Kidney epithelial cell (primary cell): ENCODE measurements at places on chromosomes 16 and 17.

DNA sequence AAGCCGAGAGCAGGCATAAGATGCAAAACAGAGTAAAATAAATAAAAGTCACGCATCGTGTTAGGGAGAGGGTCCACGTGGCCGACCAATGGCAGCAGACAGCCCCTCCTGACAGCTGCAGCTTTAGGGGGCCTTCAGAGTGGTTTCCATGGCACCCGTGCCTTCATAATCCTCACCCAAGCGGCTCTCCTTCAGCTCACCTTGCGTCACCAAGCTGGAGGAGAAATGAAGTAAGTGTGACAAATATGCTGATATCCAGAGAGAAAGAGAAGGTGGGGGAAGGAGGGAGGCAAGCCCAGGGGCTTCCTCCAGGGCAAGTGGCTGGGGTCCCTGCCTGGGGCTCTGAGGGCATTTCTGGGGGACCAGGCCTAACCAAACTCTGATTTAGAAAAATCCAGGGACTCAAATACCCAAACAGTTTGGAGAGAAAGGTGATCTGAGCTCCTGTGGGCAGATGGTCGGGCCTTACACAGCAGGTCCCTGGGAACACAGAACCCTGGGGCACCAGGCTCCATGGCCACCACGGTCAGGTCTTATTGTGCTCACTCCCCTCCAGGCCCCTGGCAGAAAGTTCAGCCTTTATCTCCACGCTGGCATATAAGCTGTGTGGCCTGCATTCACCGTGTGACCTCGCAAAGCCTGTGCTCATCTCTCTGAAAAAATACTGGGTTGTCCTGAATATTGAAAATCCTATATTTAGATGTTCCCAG, 80.7 kb upstream of the TNRC6C start:
- no peak for DNase-seq

GRCh38 chr16:84446084-84446483, 58.4 kb downstream of the MEAK7 start:
- no peak for DNase-seq

DNA sequence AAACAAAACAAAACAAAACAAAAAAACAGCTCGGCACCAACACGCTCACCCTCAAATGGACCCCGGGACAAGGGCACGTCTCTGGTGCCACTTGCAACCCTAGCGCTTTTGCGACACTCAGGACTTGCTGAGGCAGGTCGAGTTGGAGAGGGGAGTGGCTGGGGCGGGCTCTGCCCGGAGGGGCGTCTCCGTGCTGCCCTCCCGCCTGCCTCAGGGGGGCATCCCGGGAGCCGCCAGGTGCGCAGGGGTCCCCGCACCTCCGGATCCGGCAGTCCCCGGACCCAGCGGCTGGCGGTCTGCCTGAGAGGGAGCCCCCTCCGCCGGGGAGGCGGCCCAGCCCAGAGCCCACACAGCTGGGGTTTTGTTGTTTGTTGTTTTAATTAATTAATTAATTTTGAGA, at the start of gene SLC52A1:
SLC52A1 (minus strand) TSS at position 112 of the 400 bp plus-strand sequence. CDS start 820 bp downstream, outside the sequence.
- DNase-seq = no peak

- DNase-seq = no peak
Observed at GRCh38 chr17:50303051-50303450, 28.8 kb downstream of the TMEM92 start.

DNA sequence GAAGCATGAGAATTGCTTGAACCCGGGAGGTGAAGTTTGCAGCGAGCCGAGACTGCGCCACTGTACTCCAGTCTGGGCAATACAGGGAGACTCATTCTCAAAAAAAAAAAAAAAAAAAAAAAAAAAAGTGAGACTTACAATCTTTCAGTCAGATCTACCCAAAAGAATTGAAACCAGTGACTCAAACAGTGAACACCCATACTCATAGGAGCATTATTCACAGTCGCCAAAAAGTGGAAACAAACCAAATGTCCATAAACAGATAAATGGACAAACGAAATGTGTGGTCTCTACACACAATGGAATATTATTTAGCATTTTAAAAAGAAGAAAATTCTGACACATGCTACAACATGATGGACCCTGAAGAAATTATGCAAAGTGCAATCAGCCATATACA, 9.1 kb upstream of the SCNN1B start:
- no peak for DNase-seq

DNA sequence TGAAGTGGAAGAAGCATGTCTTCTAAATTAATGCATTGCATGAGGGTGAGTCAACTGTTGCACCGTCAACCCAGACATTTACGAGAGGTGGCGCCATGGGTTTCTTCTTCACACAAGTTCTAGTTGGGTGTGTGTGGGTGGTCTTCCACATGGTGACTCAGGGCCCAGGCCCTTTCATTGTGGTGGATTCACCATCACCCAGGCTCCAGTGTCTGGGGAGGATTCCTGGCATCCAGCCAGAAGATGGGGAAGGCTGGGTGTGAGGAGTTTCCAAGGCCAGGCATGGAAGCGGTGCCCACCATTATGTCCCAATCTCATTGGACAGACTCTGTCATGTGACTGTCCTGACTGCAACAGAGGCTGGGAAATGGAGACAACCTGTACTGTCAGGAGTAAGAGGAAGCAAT, 21.4 kb upstream of the JPH3 start:
- DNase-seq = peak; percentile 68

- DNase-seq = peak; percentile 34
Observed at GRCh38 chr17:73770115-73770848, 126.0 kb upstream of the SDK2 start.

DNA sequence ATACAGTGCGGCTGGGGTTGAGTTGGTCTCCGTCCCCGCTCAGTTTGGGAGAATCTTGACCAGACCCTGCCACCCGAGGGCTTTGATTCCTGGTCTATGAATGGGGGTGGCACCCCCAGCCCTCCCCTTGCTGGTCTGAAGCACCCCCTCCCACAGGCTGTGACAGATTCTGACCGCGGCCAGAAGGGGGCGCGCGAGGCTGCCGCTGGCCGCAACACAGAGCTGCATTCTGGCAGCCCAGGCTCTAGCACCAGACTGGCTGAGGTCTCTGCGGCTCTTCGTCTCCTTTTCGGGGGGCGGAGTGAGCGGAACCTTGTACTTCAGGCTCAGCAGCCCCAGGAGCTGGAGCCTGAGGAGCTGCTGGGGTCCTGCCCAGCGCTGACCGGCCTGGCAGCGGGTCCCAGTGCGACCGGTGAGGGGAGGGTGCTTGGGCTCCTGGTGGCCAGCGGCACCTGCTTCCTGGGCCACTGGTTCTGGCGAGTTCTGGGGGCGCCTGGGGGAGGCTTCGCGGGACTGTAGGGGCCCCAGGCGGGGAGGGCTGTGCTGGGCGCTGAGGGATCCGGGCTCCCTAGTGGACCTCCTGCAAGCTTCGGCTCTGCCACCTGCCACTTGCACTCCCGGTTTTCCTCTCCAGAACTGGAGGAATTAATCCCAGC, 1011.6 kb downstream of the KCNJ18 start:
- no peak for DNase-seq

- no peak for DNase-seq
Observed at GRCh38 chr17:82380860-82381702, 9.5 kb downstream of the UTS2R start.

- DNase-seq = no peak
Observed at GRCh38 chr17:67281743-67282142, 36.7 kb upstream of the HELZ start.

DNA sequence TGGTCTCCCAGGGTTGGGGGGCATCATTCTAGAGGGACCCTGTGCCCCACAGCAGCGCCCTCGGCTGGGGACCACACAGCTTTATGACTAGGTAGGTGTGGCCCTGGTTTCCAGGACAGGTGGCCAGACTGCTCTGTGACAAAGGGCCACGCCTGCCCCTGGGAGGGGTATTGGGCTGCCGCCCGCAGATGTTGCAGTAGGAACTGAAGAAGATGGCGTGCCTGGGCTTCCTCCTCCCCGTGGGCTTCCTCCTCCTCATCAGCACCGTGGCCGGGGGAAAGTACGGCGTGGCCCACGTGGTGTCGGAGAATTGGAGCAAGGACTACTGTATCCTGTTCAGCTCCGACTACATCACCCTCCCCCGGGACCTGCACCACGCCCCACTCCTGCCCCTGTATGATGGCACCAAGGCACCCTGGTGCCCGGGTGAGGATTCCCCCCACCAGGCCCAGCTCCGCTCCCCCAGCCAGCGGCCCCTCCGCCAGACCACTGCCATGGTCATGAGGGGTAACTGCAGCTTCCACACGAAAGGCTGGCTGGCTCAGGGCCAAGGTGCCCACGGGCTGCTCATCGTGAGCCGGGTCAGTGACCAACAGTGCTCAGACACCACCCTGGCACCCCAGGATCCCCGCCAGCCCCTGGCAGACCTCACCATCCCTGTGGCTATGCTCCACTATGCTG, at the start of gene SPPL2C:
SPPL2C (plus strand) TSS at position 187 of the 681 bp plus-strand sequence; CDS start at position 213, 26 bp downstream.
- no peak for DNase-seq

GRCh38 chr17:62619417-62620155, 7.9 kb upstream of the MRC2 start:
- DNase-seq = no peak

- DNase-seq = no peak
Observed at GRCh38 chr16:3665508-3665907, 11.0 kb downstream of the DNASE1 start.

- DNase-seq = no peak
Observed at GRCh38 chr16:27725236-27726000, 175.5 kb downstream of the KATNIP start.

GRCh38 chr17:35344262-35344661, 29.2 kb downstream of the SLFN11 start:
- no peak for DNase-seq

GRCh38 chr16:2246301-2246885, 5.0 kb downstream of the ECI1 start:
- DNase-seq = no peak

- DNase-seq = no peak
Observed at GRCh38 chr17:13631529-13631928, 29.8 kb upstream of the HS3ST3A1 start.

DNA sequence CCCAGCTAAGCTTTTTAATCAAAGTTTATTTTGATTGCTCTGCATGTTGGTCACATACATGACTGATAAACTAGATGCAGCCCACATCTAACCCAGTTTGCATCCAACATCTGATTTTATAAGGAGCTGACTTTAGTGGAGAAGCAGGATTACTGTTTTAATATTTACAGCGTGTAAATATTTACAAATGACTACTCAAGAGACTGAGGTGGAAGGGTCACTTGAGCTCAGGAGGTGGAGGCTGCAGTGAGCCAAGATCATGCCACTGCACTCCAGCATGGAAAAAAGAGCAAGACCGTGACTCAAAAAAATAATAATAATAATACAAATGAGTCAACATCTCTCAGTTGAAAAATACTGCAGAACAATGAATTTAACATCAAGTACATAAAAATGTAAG, 50.8 kb downstream of the PARN start:
- no peak for DNase-seq

GRCh38 chr16:58500430-58501241, 693 bp downstream of the NDRG4 start:
- DNase-seq = no peak

- no peak for DNase-seq
Observed at GRCh38 chr17:43694081-43694870, 32.6 kb upstream of the MEOX1 start.

DNA sequence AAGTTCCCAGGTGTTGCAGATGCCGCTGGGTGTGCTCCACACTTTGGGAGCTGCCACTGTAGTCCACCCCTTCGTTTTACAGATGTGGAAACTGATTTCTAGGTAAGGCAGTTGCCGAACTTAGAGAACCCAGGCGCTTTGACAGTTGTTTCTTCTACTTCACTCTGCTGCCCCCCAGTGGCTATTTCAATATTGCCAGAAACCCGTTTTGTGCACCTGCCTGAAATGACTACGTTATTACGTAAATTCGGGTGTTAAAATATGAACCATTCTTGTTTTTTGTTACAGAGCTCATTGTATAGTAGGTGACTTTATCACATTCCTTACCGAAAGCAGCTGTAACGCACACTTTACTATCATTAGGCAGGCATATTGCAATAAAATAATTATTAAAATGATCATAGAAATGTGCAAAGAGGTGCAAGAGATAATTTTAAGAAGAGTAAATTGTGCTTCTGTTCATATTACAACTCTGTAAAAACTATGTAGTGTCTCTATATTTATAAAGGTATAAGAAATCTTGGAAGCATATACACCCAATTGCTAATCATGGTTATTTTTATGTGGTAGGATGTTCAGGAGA, 44.9 kb downstream of the OTOA start:
- peak; percentile 12 for DNase-seq

DNA sequence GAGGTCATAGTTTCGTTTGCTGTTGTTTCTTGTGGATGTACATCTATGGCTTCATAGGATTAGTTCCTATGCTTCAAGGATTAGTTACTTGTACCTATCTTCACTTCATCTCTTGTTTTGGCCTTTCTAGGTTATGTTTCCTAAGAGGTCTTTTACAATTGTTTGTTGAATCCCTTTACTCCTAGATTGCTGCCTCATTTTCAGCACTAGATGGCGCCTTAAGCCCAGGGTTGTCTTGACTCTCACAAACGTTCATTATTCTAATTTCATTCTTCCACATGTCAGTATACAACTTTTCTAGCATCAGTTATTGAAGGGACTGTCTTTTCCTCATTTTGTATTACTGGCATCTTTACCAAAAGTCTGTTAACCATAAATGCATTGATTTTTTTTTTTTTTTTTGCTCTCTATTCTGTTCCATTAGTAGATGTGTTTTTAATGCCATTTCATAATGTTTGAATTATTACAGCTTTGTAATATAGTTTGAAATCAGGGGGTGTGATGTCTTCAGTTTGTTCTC, 45.0 kb upstream of the NACA2 start:
- DNase-seq = peak; percentile 2

GRCh38 chr16:10941127-10941933, 938 bp downstream of the DEXI start:
- no peak for DNase-seq

DNA sequence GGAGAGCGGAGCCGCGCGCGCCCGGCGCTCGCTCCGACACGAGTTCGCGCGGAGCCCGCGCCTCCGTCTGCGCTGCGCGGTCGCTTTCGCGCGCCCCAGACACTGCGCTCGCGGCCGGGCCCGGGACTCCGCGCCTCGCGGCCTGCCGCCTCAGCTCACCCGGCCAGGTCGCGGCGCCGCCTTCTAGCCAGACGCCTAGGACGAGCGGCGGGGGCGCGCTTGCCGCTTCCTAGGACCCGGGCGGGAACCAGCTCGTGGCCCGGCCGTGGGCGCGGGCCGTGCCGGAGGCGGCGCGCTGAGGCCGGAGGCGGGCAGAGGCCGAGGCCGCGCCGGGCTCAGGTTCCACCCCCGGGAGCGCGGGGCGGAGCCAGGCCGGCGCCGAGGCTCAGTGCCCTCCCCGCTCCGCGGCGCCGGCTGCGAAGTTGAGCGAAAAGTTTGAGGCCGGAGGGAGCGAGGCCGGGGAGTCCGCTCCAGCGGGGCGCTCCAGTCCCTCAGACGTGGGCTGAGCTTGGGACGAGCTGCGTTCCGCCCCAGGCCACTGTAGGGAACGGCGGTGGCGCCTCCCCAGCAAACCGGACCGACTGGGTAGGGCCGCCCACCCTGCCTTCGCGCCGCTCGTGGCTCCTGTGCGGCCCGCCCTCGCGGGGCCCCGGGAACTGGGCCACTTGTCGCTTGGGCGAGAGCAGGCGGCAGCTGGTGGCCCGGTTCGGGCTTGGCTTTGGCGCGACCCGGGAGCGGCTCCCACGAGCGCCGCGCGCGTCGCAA, at the start of gene SPHK1:
SPHK1 (plus strand) TSS at position 388 of the 765 bp plus-strand sequence. CDS start 1,036 bp downstream, outside the sequence.
- DNase-seq = no peak

DNA sequence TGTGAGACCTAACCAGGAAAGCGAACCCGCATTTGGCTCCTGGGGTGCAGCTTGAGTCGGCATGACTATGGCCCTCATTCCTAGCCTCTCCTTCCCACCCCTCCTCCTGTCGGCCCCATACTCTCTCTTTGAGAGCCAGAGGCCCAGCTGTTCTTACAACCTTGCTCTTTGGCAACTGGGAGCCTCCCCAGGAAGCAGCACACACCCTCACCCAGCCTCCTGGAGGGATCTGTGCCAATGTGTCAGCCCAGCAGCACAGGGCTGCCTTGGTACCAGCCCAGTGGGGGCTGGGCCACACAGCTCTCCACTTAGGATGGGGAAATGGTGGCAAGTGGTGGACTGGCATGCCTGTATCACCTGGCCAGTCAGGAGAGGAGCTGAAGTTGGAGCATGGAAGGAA, 70.3 kb upstream of the LGALS9 start:
- DNase-seq = no peak
